ENCODE measurements at places on chromosomes 2 and 18.

DNA sequence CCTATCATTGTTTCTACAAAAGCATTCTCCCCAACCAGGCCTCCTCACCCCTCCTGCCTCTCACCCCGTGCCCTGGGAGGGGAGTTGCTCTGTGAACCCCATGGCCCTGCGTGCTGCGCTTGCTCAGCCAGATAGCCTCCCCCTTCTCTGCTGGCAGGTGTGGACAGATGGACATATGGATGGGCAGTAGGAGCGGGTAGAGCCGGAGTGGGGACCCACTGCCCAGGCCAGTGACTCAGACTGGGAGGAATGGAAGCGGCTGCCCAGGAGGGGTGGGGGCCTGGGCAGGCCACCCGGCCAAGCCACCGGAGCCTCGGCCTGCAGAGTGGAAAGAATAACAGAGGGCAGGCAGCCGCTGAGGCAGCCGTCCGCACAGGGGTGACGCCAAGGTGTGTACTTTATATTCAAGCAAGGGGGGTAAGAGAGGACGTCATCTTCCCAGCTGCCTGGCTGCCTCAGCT is 8.7 kb downstream of the CYP26B1 start:
- DNase-seq, result no peak

GRCh38 chr2:15556311-15556930 is 4.7 kb downstream of the NBAS start:
- DNase-seq, result no peak

- no peak for DNase-seq
These were observed 13.1 kb downstream of the CYRIA start for GRCh38 chr2:16652296-16653082.

GRCh38 chr2:140349695-140350094 is 1569.5 kb upstream of the NXPH2 start:
- DNase-seq, result no peak

DNA sequence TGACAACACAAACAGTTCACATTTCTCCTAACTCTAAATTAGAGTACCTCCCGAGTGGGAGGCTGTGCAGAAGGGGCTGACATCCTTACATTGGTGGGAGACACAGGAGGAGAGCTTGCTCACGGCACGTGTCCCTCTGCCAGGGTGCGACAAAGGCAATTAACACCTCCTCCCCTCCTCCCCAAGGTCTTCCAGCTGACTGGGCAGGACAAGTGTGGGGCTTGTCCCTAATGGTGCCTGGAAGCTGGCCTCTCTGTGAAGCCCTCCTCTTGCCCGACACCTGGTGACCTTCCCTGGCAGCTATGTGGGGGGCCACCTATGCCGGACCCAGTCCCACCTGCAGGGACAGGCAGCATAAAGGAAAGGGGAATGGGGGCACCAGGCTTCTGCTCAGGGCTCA is 57.0 kb downstream of the FAM168B start:
- DNase-seq, result no peak

DNA sequence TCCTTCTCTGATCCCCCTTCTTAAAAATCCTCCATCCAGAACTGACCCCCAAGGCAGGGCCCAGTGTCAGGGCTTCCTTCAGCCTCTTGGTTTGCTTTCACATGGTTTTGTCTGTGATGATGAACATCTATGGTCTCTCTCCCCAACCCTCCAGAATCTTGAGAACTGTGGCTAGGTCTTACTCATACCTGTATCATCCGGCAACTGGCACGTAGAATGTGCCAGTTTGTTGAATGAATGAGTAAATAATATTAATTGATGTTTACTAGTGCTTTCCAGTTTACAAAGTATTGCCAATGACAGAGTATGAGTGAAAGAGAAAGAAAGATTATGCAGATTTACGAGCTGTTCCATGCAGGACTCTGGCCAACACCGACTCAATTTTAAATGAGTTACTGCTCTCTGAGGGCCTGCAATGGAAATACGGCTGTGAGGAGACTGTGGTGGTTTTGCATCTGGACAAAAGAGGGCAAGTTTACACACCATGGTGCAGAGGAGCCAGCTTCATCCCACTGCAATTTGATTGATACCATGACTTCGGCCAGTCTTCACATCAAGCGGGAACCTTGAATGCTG is 29.9 kb upstream of the TRIB2 start:
- no peak for DNase-seq

DNA sequence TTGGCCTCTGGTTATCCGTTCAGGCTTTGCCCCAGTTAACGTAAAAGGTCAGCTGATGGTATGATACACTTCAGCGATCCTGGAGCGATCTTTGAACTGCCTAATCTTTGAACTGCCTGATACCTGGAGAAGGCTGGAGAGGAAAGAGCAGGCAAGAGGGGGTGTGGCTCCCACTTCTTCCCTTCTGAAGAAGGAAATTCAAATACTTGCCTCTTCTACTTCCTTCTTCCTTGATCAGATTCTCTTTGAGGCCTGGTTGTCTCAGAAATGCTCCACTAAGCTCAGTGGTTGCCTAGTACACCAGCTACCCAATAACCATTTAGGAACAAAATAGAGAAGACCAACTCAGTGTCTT is 619 bp downstream of the GALM start:
- no peak for DNase-seq

- no peak for DNase-seq
These were observed 1490.7 kb downstream of the SUCLG1 start for GRCh38 chr2:82968358-82968757.

- no peak for DNase-seq
These were observed 208.5 kb downstream of the CAMKMT start for GRCh38 chr2:44570271-44570670.

- no peak for DNase-seq
These were observed 498.0 kb downstream of the CCDC85A start for GRCh38 chr2:56681659-56682396.

- no peak for DNase-seq
These were observed 1.3 kb downstream of the SLC66A3 start for GRCh38 chr2:11156396-11157075.

- DNase-seq, result no peak
These were observed 619.9 kb downstream of the ZEB2 start for GRCh38 chr2:143899987-143900386.

DNA sequence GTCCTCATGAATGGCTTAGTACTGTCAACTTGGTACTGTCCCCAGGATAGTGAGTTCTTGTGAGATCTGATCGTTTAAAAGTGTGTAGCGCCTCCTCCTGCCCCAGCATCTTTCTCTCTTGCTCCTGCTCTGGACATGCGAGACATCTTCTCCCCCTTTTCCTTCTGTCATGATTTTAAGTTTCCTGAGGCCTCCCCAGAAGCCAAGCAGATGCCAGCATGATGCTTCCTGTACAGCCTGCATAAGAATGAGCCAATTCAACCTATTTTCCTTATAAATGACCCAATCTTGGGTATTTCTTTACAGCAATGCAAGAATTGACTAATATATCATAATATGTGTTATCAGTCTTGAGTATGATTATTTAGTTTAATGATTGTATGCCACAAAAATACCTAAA is 3.5 kb upstream of the RSAD2 start:
- no peak for DNase-seq

GRCh38 chr2:239230318-239231052 is 170.3 kb downstream of the HDAC4 start:
- DNase-seq, result no peak

DNA sequence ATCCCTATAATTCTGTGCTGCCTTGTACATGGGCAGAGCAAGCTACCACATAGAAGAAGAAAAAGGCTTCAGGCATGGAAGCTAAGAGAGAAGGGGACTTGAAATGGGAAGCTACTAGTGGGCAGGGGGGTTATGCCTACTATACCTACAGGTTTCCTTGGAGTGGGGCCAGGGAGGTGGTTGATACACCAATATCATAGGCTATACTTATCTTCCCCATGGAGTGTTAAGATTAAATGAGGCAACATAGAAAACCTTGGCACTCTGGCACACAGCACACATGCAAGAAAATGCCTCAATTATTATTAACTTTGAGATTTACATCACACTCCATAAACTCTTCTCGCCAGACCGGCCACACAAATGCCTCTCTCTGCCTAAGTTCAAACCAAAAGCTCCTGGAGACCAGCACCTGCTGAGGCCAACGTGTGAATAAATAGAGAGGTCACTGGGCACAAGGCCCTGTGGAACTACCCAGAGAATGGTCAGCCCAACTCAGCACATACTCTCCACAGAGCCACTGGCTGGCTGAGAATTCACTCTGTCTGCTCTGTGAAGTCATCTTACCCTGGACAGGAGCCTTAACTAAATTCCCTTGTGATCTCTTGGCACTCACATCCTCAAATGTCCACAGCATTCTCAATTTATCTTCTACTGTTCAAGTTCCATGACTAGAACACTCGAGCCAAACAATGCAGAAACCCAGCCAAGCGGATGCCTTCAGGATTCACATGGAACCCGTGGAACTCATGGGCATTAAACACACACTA is 498.7 kb downstream of the BCL11A start:
- no peak for DNase-seq

- DNase-seq, result no peak
These were observed 293.3 kb upstream of the TFPI start for GRCh38 chr2:187847245-187848208.

- no peak for DNase-seq
These were observed 168.1 kb upstream of the VWC2L start for GRCh38 chr2:214242797-214243196.

GRCh38 chr2:167388901-167389300 is 500.6 kb downstream of the XIRP2 start:
- DNase-seq, result no peak

- DNase-seq, result no peak
These were observed 95.0 kb downstream of the RNF144A start for GRCh38 chr2:7012141-7012764.

DNA sequence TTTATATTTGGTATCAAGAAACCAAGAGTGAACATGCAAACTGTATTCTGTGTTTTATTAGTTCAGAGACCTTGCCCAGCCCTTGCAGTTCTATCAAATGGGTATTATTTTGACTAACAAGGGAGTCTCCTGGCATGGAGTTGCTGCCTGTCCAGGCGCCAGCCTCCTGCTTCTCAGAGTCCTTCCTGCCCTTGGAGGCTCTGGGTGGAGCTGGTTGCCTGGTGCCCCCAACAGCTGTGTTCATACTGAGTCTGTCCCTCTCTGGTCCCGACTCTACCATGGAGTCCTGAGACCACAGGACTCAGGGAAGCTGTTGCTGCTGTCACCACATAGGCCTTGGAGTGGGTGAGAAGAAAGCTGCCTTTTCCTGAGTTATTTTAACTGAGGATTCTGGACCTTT is 26.3 kb upstream of the GREB1 start:
- no peak for DNase-seq

DNA sequence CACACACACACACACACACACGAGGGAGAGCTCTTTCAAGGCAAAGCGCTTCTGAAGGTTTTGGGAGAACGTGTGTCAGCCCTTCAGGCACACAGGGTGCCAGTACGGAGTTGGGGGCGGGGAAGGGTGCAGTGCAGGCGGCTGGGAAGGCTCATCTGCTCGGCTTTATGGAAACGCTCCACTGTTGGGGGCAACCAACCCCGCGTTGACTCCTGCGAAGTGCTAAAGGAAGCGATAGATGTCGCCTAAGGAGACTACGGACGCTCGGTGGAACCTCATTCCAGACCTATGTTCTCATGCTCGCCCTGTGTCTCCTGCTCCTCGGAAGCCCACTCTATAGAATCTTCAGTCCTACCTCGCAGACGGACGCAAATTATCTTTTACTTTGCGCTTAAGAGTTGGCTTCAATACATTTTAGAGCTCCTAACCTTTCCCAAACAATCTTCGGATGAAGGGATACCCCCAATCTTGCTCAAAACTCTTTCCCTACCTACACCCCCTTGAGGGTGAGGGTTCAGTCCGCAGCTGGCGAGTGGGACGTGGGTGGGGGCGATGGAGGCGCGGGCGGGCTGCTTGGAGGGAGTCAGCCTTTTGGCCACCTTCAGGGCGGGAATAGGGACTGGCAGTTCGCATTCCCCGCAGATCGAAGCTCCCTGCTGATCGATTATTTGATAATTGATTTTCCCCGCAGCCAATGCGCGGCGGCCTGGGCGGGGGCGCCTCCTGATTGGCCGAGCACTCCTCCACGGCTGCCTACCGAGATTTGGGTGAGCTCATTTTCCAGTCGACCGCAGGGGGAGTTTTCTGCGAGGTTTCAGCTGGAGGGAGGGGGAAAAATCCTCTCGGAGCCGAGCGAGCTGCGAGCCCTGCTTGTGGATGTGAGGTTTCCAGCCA is 1.9 kb upstream of the MEIS1 start:
- DNase-seq, result no peak

DNA sequence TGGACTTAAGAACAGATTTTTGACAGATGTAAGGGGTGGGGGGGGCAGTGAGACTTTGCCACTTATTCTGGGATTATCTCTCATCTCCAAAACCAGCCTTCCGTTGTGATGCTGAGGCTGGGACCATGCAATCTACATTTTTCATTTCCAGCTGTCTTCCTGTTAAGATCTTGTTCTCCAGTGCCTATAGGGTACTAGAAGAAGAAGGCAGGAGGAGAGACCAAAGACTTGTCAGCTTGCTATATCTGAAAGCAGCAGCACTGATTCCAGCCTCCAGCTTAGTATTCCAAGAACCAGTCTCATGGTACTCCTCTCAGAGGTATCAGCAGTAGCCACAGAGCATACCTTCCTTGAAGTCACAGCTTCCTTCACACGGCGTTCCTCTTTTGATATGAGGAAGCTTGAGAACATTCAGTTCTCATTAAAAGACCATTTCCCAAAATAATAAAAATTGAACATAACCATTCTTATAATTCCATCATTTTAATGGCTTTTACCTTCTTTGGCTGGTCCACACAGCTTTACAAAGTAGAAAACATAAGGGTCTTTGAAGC is 49.8 kb downstream of the USP34 start:
- no peak for DNase-seq

- no peak for DNase-seq
These were observed 239.3 kb upstream of the SP5 start for GRCh38 chr2:170475878-170476277.

DNA sequence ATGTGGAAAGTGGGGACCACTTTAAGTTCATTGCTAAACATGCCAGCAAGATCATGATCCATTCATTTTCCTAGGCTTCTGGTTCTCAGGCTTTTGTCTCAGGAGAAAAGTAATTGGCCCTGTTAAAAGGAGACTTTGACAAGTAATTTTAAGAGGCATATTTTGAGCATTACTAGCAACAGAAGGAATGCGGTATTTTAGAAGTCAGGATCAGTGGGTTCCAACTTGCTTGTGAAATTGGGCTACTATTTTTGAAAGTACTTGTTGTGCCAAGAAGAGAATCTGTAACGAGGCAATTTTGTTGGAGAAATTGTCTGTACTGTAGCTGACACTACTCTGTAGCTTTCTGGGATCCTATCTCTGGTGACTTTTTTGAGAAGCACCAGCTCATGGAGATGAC is 59.4 kb downstream of the CERS6 start:
- DNase-seq, result no peak

- DNase-seq, result no peak
These were observed 86.0 kb downstream of the VWA3B start for GRCh38 chr2:98172951-98173350.

GRCh38 chr2:239829326-239829725 is 195.8 kb downstream of the NDUFA10 start:
- no peak for DNase-seq

All from activated naive CD4-positive, alpha-beta T cell treated with anti-CD3 and anti-CD28 coated beads, Interleukin-2, amount 50 U/mL, for 16 hours (primary cell).